Activated naive CD4-positive, alpha-beta T cell treated with Interleukin-2 at 50 U/mL for 16 hours (primary cell): ENCODE measurements at places on chromosomes 11 and 22.

DNA sequence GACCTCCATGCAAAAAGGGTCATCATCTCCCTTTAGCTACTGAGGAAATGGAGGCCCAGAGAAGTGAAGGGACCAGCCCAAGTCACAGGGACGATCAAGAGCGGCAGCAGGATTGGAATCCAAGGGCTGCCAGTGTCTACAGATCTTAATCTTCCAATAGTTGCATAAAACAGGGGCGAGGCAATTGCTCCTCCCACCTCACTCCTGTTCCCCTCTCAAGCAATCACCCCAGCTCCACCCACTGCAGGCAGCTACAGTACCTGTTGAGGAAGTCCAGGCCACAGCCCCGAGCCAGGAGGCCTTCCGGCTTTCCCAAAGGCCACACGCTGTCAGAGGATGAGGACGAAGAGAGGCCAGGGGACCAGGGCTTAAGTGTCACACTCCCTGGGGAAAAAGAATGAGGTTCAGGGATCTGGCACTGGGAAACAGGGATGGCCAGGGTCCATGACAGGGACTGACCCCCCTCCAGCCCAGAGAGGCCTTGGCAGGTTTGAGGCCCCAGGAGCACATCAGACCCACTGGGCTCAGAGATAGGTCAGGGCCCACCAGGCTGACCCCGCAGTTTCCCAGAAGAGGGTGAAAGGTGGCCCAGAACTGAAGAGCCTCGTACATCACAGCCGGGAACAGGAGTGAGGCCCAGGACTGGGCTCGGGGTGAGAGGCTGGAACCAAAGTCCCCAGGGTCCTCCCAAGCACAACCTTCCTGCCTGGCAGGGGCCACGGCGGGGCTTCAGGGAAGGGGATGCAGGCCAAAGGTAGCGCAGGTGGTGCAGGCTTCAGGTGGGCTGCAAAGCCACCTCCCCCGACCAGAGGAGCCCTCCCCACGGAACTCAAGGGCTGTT lies 16.4 kb upstream of the MFNG start:
- DNase-seq, result no peak

DNA sequence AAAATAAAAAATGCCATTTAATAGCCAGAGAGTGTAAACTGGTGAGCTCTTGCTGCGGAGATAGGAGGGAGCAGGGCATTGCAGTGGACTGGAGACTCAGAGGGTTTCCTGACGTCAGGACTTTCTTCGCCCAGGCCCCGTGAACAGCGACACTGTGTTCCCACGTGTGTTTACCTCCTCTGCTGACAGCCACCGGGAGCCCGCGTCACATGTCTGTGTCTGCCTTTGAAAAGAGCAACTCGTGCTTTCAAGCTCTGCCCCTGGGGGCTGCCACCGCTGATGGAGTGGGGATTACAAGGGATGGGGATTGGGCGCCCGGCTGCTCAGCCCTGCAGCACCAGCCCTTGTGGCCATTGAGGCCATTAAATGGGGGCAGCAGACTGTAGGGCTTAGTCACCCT lies 3.3 kb downstream of the TANGO2 start:
- no peak for DNase-seq

DNA sequence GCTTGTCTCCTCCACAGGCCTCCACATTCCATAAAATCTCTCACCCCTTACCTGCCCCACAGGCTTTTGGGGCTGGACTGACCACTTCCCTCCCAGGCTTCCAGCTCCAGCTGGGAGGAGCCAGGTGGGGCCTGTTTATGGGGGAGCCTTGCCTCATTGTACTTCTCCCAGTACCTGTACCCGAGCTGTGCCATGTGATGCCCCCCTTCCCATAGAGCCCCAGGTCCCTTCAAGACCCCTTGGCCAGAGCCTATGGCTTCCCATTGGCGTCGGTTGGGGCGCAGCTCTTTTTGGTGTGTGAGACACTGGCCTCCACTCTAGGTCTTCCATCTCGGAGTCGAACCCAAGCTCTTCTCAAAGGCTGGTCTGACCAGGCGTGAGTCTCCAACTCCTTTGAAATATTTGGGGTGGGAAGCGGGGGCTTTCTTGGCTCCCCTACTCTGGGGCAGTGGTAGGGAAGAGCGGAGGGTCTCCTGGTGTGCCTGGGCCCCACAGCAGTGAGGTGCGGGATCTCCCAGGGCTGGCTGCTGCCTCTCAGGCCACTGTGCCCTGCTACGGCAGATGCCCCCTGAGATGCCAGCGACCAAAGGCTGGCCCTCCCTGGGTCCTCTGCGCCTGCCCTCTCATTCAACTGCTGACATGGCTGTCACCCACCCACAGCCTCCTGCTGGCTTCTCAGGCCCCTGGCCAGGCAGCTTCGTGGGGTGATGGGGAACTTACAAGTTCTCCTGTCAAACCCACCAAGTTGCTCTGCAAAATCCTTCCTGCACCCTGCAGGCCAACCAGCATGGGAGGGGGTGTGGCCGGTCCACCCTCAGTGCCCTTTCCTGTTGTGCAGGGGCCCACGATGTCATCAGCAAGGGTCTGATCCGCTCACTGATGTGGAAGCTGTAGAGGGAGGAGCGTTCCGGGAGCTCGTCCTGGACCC lies 25.7 kb downstream of the DRICH1 start:
- DNase-seq, result no peak

DNA sequence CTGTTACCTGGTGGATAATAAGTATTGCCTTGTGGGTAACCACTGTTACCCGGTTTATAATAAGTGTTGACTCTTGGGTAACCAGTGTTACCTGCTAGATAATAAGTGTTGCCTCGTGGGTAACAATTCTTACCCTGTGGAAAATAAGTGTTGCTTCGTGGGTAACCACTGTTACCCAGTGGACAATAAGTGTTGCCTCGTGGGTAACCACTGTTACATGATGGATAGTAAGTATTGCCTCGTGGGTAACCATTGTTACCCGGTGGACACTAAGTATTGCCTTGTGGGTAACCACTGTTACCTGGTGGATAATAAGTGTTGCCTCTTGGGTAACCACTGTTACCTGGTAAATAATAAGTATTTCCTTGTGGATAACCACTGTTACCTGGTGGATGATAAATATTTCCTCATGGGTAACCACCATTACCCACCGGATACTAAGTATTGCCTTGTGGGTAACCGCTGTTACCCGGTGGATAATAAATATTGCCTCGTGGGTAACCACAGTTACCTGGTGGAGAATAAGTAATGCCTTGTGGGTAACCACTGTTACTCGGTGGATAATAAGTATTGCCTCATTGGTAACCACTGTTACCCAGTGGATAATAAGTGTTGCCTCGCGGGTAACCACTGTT lies 8.7 kb upstream of the NXPE4 start:
- no peak for DNase-seq

DNA sequence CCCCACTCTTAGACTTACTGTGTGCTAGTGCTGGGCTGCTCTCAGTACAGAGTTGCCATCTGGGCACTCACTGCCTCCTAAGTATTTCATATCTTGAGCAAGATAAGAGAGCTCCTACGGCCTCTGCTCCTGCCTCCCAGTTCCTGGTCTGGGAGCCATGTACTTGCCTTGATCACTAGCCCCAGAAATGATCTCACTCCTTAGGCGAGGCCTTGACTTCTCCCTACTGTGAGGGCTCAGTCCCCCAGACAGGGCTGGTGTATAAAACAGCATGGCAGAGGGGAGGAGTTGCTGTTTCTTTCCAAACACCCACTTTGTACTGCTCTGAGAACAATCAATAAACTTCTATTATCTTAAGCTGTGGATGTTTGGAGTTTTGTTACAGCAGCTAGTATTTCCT lies 47.4 kb upstream of the TP53I11 start:
- DNase-seq, result no peak

- DNase-seq, result no peak
Measured at GRCh38 chr11:101096036-101096704, 33.4 kb downstream of the PGR start.

DNA sequence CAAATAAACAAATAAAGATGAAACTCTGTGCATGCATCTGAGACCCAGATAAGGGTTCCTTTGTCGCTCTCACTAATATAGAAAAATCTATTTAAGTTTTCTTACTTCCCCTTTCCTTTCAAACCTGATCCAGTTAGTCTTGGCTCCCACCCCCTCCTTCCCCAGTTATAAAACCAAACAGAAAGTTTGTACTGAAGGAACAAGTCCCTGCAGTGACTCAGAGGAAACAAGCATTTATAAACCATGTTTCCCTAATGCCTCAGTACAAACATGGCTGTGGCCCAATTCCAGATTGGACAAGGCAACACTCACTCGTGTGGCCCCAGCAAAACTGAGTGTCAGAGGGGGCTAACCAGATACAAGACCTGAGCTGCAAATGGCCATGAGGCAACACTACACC lies 65.5 kb upstream of the ARHGAP20 start:
- DNase-seq, result no peak

GRCh38 chr11:64726867-64727530 lies 4.0 kb upstream of the NRXN2 start:
- DNase-seq, result no peak

DNA sequence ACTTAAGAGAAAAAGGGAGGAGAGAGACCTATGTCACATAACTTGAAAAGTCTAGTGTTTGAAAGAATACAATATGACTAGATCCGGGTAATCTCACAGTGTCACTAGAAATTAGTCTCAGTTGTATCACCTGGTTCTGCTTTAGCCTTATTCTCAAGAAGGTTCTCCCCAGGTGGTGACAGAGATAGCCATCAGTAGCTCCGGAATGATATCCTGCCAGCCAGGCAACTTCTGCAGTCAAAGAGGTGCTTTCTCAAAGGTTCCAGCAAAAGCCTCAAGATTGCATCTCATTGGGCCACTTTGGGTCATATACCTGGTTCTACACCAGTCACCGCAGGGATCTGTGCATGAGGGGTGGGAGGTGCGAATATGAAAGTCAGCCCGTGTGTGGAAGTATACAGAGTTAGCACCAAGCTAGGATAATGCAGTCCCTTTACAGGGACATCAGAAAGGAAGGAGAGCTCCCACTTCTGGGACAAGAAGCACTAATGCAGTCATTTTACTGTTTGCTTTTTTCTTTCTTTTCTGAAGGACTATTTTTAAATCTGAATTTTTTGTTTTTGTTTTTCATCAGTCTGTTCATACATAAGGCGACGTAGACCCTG lies 61.1 kb downstream of the CYB5R2 start:
- DNase-seq, result no peak

- DNase-seq, result no peak
Measured at GRCh38 chr11:104275992-104276391, 112.0 kb upstream of the PDGFD start.

GRCh38 chr11:125170510-125171031 lies 6.0 kb downstream of the PKNOX2 start:
- DNase-seq, result no peak

- no peak for DNase-seq
Measured at GRCh38 chr11:132463295-132464002, 1068.9 kb downstream of the OPCML start.

GRCh38 chr11:73536961-73537360 lies 61.0 kb downstream of the FAM168A start:
- no peak for DNase-seq

- no peak for DNase-seq
Measured at GRCh38 chr11:119999220-119999619, 138.7 kb downstream of the TRIM29 start.

DNA sequence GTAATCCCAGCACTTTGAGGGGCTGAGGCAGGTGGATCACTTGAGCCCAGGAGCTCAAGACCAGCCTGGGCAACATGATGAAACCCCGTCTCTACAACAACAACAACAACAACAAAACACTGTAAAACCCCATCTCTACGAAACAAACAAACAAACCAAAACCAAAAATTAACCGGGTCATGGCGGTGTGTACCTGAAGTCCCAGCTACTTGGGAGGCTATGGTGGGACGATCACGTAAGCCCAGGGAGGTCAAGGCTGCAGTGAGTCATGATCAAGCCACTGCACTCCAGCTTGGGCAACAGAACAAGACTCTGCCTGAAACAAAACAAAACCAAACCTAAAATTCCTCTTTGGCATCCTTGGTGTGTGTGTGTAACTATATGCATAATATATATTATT lies 7.0 kb upstream of the POLA2 start:
- no peak for DNase-seq

- no peak for DNase-seq
Measured at GRCh38 chr22:44691796-44692661, 10.0 kb upstream of the PRR5 start.

DNA sequence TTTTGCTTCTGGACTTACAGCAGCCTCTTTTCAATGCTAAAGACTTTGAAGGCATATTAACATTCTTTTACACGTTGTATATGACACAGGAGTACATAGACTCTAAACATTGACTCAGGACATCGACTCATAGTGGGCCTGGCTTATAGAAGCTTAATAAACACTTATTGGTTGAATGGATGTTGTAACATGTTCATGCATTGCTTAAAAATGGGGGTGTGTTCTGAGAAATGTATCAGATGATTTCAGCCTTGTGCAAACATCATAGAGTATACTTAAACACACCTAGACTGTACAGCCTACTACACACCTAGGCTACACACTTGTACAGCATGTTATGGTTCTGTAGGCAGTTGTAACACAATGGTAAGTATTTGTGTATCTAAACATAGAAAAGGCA lies 17.9 kb downstream of the TTC17 start:
- no peak for DNase-seq

DNA sequence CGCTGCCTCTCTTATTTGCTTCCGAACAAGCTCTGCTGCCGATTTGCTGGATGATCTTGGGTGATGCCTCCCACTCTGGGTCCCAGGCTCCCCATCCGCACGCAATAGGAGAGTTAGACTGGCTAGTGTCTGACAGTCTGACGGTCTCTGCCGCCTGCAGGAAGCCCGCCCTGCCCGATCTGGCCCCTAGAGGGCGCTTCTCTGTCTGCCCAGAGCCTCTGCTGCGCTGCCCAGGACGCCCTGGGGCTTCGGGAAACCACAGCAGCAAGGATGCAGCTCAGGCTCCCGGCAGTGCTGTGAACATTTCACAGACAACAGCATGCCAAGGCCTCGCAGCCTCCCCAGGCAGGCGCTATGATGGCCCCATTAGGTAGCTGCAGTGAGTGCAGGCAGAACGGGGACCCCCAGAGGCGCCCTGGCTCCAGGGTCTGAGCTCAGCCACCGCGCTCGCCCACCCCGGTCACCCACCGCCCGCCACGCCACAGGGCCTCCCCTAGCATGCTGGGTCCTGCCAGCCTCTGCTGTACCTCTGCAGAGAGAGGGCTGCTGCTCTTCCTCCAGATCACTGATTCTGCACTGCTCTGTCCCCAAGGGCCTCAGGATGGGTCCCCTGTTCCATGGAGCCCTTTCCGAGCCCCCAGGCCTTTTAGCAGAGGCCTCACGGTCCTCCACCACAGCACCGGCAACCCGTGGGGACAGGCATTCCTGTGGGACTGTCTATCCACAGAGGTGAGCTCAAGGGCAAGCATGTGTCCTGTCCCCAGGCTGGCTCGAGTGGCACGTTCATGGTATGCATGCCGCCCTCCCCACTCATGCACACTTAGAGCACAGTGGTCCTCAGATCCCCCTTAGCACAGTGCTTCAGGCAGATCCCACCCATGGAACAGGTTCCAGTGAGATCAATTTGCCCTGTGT lies 4.3 kb upstream of the BAIAP2L2 start:
- peak; percentile 80 for DNase-seq
